Activated CD4-positive, CD25-positive, alpha-beta regulatory T cell treated with anti-CD3 and anti-CD28 coated beads, Interleukin-2, amount 50 U/mL, for 16 hours (primary cell): ENCODE measurements at places on chromosomes 7 and 10.

DNA sequence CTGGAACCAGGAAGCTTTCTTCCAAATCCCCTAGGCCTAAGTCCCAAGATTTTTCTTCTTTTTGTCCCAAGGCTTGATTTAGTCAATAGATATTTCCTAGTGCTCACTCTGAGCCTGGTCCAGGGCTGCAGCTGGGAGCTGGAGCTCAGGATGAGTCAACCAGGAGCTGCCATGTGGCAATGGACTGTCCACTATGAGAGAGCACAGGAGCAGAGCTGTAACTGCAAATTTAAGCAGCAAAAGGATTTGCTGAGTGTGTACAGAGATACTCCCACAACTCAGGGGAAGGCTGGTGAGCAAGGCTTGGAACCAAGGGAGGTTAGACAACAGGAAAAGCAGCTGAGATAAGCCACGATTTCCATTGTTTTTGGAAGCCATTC, 92.1 kb upstream of the CXCL12 start:
- DNase-seq: no peak

- DNase-seq: no peak
Observed at GRCh38 chr7:12929476-12930140, 242.2 kb downstream of the ARL4A start.

DNA sequence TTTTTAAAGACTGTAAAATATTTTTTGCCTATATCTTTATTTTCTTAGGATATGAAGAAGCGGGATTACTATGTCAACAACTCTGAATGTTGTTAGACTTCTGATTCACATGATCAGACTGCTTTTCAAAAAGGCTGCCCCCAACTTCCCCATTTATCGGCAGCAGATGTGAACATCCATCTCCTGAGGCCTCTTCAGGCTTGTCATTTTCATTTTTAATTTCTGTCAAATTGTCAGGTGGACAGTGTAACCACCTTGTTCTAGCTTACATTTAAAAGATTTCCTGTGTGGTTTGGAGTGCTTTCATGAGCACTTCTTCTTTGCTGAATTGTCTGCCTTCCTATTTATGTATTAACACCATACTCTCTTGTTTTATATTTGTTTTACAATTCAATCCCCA, 78.8 kb upstream of the GSDME start:
- no peak for DNase-seq

DNA sequence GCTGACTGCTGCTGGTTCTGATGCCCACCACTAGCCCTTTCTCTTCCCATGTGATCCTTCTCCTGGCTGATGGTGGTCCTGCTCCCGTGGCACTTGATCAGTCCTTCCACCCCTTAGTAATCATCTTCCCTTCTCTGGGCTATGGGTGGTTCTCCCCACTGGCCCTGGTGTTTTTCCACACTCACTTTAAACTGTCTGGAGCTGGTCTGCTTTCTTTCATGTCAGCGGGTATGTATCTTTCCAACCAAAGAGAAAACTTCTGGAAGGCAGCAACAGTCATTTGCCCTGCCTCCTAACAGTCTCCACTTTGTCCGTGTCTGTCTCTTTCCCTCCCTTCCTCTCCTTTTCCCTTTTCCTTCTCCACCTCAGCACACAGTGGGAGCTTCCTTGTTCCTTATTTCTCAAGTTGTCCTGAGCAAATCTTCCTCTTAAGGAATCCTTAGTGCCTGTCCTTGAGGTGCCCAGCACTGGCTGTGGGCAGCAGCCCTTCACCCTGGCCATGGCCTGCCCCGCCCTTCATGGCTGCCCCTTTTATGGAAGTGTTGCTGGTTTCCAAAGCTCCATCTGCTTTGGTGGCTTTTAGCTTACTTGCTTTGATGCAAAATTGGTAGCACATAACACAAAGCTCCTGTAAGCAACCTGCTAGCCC, 189.0 kb downstream of the TCF7L2 start:
- no peak for DNase-seq

DNA sequence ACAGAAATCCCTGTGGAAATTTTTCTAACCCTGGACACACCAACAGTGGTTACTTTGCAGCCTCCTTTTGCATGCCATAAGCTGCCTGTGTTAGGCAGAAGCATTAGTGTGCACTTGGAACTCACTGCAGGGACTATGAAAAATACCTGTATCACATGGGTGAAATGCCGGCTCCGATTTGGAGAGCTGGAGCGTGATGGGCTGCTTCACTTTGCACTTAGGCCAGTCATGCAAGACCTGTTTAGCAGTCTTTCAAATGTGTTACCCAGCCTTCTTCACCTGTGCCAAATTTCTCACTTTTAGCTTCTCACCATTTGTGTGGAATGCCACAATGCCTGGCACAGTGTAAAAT, 11.3 kb downstream of the NCOA4 start:
- no peak for DNase-seq

GRCh38 chr10:51030480-51030879, 43.8 kb upstream of the PRKG1 start:
- no peak for DNase-seq

GRCh38 chr7:100190048-100190711, 12.5 kb downstream of the STAG3 start:
- DNase-seq: no peak

DNA sequence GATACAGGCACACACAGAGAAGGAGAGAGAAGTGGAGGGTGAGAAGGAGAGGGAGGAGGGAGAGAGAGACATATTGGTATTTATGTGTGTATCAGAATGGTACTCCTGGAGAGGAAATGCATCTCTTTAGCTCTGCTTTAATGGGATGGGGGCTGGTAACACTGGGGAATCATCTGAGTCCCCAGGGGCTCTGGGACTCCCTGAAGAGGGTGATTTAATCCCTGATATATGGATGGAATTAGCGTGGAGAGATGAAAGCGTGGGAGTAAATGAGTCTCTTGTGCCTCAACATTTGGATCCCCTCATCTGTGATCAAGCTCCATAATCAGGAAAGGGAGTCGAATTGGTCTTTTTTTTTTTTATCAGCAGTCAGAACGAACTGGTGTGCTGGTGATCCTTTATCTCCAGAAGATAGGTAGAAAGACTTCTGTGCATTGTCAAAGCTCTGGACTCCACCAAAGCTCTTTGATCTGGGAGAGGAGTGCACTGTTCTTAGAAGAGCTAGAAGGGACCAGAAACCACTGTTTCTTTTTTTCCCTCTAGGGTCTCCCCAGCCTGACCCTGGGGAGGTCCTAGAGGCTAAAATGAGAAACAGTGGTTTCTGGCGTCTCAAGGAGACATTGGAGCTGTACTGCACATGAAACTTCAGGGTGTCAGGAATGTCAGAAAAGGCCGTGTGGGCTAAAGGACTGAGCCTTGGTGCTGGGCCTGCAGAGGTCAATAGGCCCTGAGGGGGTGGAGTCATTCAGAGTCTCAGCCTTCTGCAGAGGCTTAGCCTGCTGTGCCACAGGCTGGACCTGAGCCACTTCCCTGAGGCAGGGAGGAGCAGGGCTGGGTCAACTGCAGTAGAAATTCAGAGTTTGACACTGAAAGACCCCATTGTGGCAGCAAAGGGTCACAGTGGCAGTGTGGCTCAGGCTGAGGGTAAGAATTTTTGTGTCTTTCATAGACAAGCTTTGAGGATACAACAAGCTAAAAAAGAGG, 234.4 kb upstream of the SLC26A5 start:
- no peak for DNase-seq

- no peak for DNase-seq
Observed at GRCh38 chr7:144513334-144513733, 109.8 kb upstream of the NOBOX start.

DNA sequence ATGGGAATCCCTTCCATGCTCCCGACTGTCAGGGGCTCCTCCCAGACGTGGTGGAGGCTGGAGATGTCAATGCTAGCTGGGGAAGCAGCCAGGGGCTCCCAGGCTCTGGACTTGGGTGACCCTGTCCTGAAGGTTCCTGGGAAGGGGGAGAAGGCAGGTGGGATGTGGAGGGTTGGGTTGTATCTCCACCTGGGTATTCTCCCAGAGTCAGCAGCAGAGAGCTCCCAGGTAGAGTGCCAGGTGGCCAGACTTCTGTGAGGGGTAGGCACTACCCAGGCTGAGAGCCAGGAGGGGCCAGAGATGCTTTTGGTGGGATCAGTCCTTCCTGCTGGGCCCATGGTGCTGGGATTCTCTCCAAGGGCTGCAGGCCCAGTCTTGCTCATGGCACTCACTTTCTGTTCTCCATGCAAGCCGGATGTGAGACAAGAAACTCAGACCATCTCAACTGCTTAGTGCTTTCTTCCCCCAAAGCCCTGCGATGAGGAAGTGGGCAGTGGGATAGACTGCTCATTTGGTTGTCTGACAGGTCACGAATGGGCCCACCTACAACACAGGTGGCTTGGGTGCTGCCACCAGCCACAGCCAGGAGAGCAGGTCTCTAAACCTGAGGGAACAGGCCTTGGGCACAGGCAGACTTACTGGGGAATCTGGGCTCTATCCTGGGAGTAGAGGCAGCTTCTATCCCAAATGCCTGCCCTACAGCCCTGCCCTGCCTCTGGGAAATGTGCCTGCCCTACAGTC, 52.5 kb upstream of the CAMK2B start:
- no peak for DNase-seq

- DNase-seq: no peak
Observed at GRCh38 chr10:1374511-1375345, 318.5 kb downstream of the WDR37 start.

- no peak for DNase-seq
Observed at GRCh38 chr10:133044401-133044811, 43.3 kb upstream of the ADGRA1 start.

DNA sequence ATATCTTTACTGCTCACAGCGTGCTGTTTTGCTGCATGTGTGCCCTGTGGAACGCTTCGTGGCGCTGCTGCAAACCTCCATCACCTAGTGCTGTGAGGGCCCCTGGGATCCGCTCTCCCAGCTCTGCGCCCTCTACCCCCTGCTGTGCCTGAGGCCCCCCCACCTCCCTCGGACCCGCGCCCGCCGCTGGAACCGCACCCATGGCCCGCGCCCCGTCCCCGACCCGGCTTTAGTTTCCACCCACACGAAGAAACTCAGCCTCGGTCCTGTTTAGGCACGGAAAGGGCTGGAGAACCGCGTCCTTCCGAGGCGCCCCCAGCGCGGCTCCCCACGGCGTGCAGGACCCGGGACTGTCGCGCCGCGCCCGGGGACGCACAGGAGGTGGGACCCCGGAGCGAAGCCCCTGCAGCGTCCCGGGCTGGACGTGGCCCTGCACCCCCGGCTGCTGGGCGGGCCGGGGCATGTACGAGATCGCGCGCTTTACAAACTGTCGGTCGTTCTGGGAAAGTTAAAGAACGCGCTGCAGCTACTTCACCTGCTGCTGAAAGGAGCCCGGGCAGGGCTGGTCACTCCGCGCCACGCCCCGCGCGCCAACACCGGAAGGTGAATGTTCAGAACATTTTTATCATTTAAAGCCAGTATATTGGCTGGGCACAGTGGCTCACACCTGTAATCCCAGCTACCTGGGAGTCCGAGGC, 54.3 kb downstream of the BMS1 start:
- DNase-seq: no peak

GRCh38 chr7:711093-711921, 15.2 kb upstream of the DNAAF5 start:
- no peak for DNase-seq
